ENCODE measurements at places on chromosomes 1 and 21.

DNA sequence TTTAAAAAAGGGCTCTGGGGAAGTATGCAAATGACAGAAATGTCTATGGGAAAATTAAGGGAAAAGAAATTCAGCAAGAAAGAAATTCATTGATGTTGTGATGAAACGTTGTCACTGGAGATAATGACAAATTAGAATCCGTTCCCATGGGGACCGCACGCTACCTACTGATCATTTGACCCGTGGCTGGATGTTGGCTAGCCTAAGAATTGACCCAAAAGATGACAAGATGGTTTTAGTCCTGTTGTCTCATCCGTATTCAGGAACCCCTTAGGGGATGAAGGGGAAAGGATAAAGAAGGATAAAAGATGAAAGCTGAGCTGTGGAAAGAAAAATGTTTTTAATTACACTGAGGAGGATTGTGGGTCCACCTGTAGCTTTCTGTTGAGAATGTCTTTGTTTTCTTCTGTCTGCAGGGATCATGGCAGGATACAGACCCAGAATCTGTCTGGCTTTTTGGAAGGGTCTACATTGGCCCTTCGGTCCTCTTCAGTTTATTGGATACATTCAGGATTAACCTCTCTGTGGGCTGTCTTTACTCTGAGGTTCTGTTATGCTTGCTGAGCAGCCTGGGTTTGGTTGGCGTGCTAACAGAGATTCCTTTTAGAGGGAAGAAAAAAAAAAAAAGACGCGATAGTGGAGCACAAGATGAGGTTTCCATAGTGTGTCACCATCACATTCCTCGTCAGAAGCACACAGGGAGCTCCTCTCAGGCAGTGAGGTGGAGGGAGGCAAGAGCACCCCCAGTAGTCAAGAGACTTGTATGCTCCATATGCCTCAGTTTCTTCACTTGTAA is 106.2 kb downstream of the CACHD1 start:
- no peak for DNase-seq

GRCh38 chr1:100969327-100969726 is 56.3 kb downstream of the DPH5 start:
- no peak for DNase-seq

DNA sequence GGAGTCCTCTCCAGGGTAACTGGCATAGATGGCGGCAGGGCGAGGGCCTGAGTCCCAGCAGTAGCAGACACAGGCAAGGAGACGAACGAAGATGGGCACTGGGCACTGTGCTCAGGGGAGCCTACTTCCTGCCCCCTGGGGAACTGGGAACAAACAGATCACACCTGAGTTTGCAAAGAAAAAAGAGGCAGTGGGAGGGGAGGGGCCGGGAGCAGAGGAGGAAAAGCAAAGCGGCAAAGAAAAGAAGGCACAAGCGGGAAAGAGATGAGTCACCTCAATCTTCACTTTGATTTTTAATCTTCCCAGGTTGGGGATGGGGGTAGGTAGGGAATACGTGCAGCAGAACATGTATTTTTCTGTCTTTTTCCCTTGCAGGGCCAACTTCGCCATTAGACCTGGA is 44.0 kb downstream of the ZSCAN20 start:
- no peak for DNase-seq

- no peak for DNase-seq
Measured at GRCh38 chr1:17328855-17329254, 20.9 kb downstream of the PADI4 start.

DNA sequence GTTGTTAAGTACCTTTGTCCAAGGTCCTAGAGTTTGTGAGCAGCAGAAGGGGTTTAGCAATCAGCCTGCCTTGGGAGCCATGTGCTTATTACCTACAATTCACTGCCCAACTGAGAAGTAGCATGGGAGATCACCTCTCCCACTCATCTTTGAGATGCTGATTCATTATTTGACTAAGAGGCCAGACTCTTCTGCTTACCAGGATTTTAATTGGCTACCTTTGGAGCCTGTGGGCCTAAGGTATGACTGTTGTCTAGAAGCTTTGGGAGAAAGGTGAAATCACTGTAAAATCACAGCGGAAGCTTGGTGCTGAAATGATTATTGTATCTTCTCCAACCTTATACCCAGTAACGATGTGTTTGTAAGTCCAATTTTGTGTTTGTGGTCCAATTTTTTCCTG is 213.4 kb downstream of the ST6GALNAC3 start:
- no peak for DNase-seq

- no peak for DNase-seq
Measured at GRCh38 chr1:209627732-209628196, 24.5 kb downstream of the LAMB3 start.

- no peak for DNase-seq
Measured at GRCh38 chr21:42850866-42851391, 28.4 kb downstream of the WDR4 start.
